ENCODE measurements at places on chromosomes 12 and 14.

- no peak for DNase-seq
Observed at GRCh38 chr12:75651342-75651695, 139.9 kb upstream of the KRR1 start.

DNA sequence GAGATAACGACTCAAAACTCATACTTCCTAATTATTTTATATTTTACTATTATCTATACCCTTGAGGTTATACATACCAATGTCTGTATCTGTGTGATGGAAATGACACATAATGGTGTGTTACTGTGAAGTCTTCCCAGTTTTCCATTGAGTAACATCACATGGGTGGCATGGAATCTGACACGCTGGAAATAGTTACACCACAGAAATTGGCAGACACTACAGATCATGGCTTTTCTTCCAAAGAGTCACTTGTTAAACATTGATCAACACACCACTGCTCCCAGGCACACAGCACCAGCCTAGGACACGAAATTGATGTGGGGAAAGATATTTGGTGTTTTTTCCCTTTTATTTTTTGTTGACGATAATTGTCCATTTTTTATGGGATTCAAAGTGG lies 33.0 kb upstream of the VWF start:
- no peak for DNase-seq

DNA sequence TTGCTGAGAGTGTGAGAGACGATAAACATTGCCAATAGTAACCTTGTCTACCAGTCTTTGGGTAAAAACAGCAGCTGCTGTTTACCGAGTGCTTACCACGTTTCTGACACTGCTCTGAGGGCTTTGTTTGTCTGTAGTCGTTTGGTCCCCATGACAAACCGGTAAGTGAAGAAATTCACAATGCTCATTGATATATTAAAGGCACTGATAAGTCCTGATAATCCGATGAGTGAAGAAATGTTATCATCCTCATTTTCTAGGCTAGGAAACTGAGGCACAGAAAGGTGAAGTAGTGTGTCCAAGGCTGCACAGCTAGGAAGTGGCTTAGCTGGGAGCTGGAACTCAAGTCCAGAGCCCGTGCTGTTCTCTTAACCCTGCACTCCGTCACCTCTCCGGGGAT lies 138.6 kb downstream of the SCARB1 start:
- DNase-seq = no peak

- DNase-seq = no peak
Observed at GRCh38 chr12:69024907-69025306, 91.9 kb upstream of the CPM start.

- DNase-seq = no peak
Observed at GRCh38 chr12:131210506-131211339, 257.0 kb downstream of the ADGRD1 start.

DNA sequence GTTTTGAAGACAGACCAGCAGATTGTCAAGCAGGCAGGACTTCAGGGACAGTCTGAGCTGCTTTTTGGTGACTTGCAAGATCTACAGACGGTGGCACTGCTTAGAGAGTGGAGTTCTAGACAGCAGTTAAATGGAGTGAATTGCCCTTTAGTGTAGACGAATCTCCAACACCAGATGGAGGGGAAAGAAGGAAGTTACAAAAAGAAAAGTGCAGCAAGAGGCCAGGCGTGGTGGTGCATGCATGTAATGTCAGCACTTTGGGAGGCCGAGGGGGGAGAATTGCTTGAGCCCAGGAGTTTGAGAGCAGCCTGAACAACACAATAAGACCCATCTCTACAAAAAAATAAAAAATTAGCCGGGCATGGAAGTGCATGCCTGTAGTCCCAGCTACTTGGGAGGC lies 8.4 kb upstream of the HHIPL1 start:
- no peak for DNase-seq

GRCh38 chr12:49730568-49731101 lies 10.7 kb upstream of the TMBIM6 start:
- DNase-seq = no peak

DNA sequence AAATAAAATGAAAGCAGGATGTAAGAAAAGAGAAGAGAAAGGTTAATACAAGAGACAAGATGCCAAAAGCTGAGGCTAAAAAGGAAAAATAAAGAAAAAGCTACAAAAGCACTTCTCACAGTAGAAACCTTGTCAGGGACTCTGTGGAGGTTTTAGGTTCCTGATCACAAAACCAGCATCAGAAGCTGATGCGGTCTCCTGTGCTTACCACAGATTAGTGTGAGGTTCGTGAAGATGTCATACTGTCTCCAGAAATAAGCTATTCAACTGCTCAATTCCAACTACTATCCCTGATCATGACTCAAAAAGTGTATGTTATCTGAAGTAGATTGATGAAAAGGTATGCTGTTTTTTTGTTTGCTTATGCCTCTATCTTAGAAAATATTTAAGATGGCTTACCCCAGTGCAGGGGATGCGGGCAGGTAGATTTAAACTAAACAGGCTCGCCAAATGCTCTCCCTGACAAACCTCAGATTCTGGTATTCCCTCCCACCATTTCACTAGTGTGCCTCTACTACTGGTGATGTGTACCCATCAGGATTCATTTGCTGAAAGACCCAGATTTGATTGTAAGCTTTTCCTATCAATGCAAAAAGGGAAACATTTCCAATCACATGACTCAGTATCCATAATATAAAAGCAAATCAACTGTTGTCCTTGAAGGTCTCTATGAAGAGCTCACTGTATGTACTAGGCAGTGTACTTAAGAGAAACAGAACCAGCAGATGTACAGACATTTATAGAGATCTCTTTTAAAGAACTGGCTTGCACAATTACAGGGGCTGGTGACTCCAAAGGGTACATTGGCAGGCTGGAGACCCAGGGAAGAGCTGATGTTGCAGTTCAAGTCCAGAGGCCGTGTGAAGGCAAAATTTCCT lies 169.5 kb upstream of the FOXN3 start:
- DNase-seq = no peak

- DNase-seq = no peak
Observed at GRCh38 chr14:84963518-84963917, 566.4 kb upstream of the FLRT2 start.

- peak; percentile 5 for DNase-seq
Observed at GRCh38 chr14:66476964-66477363, 9.2 kb upstream of the CCDC196 start.

- DNase-seq = no peak
Observed at GRCh38 chr14:52868911-52869618, 77.7 kb upstream of the GNPNAT1 start.

DNA sequence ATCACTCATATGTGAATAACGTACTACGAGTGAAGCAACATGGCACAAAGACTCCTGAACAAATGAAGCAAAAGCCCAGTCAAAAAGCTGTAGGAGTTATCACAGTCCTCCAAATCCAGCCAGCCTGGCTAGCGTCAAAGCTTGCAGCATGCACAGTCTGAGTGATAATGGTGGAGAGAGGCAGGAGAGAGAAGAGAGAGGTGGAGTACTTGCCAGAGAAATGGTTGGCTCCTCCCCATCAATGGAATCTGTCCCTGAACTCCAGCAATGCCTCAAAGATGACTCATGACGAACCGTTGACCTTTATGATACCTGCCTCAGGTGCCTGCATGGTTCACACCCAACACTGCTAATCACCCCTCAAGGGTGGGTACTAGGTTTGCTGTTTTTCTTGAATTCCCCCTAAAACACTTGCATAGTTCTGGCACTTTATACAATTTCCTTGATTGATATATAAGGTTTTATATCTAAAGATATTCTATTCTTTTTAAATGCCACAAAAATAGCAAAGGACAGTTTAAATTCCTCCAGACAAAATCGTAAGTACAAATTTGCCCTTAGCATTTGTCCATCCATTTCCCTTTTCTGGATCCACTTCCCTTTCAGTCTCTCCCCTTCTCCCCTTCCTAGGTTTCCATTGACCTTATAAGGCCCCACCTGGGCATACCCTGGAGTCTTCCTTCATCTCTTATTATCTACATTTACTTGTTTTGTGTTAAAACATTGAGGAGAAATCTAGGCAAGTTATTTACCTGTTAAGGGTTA lies 10.2 kb downstream of the ARHGDIB start:
- no peak for DNase-seq

GRCh38 chr12:111932241-111932640 lies 80.7 kb downstream of the TMEM116 start:
- no peak for DNase-seq

DNA sequence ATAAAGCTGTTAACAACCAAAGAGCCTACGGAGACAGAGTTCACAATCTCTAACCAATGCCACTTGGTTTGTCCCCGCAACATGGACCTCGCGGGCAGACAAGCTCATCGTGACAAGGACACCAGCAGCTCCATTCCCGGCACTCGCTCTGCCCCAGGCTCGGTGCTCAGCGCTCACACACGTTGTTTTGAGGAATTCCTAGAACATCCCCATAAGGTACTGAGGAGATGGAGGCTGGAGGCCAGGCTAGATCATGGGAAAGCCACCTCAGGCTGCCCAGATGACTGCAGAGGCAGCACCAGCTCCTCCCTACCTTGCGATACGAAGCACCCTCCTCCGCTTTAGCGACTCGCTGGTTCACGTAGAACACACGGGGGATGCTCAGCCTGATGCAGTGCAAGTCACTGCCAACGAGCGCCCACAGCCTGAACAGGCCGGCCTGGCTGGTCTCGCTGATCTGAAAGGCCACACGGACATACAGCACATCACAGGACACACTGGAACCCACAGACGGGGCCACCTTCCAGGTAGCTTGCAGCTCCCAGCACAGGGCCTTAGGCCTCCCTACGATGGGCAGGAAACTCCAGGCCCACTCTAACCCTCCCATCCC lies 30.1 kb downstream of the P2RX2 start:
- DNase-seq = no peak

DNA sequence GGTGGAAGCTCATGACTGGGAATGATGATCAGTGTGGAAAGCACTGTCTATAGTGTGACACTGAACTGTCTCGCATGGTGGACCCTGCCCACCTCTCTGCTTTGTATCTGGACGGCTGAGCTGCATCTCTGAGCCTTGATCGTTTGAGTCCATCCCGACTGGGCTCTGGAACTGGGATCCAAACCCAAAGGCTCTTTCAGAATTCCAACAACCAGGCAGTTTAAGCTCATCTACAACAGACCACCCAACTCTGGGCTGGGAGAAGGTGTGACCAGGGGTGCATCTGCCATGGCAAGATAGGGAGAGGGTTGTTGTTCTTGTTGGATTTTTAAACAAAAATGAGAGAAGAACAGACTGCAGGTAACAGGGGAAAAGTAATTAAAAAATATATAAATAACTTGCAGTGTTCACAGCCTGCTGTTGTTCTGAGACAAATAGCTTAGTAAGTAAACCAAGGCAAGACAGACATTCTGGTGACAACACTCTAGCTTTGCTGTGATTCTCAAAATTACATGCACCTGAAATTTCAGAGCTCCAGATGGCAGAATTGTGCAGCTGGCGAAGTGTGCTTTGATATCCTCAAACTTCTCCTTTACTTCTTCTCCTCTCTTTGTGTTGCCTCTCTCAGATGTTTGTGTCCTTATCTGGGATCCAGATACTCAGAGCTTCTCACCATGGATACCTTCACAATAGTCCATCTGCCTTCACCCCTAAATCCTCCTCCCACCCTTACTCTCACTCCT lies 209.6 kb downstream of the EMP1 start:
- DNase-seq = no peak

GRCh38 chr12:115771065-115771464 lies 506.4 kb downstream of the MED13L start:
- DNase-seq = no peak

DNA sequence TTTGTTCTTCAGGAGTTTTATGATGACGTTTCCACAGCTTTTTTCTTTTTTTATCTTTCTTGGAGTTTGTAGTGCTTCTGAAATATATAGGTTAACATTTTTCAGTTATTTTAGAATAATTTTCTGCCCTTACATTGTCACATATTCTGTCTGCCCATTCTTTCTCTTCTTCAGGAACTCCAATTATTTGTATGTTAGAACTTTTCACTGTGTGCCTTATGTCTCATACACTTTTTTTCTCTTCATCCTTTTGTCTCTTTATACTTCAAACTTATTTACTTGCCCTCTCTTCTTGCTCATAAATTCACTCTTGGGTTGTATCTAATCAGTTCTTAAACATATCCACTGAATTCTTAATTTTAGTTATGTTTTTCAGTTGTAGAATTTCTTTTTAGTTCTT lies 105.3 kb downstream of the ARID2 start:
- DNase-seq = no peak

GRCh38 chr12:110104188-110105094 lies 19.7 kb upstream of the IFT81 start:
- no peak for DNase-seq

- DNase-seq = no peak
Observed at GRCh38 chr12:106078358-106079010, 60.3 kb downstream of the NUAK1 start.

GRCh38 chr12:132624910-132625630 lies 6.5 kb downstream of the P2RX2 start:
- no peak for DNase-seq

DNA sequence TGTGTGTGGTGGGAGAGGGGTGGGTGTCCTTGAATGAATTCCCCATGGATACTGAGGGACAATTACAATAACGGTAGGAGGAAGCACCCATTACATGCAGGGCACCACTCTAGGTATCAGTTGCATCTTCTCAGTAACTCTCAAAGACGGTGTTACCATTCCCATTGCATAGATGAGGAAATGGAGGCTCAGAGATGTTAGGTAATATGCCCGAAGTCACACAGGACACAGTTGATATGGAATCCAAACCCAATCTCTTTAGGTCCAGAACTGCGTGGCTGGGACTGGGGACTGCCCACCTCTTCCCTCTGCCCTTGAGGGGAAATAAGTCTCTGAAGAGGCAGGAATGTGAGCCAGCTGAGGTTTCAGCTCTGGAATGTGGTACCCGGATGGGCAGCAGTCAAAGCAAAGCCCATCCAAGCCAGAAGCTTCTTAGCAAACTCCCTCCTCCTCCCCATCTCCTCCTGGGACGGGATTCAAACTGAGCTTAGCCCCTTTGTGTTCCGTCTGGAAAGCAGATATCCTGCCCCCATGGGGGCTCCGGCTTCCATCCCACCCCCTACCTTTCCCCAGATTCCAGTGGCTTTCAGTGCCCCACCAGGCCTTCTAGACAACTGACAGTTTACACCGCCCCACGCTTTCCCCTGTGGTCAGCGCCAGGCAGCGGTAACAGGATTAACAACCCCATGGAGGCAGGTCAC lies 187.5 kb downstream of the RBM19 start:
- DNase-seq = no peak

- DNase-seq = no peak
Observed at GRCh38 chr12:19518209-19518608, 78.9 kb downstream of the AEBP2 start.

GRCh38 chr12:27237790-27238771 lies 6.0 kb upstream of the STK38L start:
- DNase-seq = no peak

DNA sequence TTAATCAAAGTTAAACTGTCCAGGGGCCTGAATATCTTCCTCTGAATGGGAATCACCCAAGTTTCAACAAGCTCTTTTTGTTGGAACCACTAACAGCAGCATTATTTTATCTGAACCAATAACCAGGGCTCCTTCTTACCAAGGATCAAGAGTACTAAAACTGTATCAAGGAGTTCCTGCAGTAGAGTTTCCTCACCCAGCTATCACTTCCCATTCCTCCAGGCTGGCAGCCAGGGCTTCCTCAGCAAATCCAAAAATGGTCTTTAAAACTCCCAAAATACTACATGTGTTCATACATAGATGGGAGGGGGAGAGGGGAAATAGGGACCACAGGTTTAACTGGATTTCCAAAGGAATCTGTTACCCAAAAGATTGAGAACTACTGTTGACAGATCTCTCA lies 10.5 kb downstream of the FMNL3 start:
- DNase-seq = no peak

- no peak for DNase-seq
Observed at GRCh38 chr14:101595887-101596721, 34.8 kb downstream of the DIO3 start.

GRCh38 chr14:102949062-102949800 lies 26.8 kb downstream of the AMN start:
- no peak for DNase-seq

All from DMS 273 treated with DMSO at 0.1 percent for 48 hours (cell line).